CD4-positive, alpha-beta T cell treated with Interleukin-15 for 4 hours (primary cell): ENCODE measurements at places on chromosomes 6 and 20.

GRCh38 chr6:131175564-131175963, 40.3 kb downstream of the AKAP7 start:
- no peak for DNase-seq

GRCh38 chr6:89145956-89146717, at the start of gene PM20D2:
Gene PM20D2, plus strand, starts transcription at chr6:89146055. Its CDS starts 90 bp downstream, at chr6:89146145.
- peak; percentile 56 for DNase-seq

DNA sequence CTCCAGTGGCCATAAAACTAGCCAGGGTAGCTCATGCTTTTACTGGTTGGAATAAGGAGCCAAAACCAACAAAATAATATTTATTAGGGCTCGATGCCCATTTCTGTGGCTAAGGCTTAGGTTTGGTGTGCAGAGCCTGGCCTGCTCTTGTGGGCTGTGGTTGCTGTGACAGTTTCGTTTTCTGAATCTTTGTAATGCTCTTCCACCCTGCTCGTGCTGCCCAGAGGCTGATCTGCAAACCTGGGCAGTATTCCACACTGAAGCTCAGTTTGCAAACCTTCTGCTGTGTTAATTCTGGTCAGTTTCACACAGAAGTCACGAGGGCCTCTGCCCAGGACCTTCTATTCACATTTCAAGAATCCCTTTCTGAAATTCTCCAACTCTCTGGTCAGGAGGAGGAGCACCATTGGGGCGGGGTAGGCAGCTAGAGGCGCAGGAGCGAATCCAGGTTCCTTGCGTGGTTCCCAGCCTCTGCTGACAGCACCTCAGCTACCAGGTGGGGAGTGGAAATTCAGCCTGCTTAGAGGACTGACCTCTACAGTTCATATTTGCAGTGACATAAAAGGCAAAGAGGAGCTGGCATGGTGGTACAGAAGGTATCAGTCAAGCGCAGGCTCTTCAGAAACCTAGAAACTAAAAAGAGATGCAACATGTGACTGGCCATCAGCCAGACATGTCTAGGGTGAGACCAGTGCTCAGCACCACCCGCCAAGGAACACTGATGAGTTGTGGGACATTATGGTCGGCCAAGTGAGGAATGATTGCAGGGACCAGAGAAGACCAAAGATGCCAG, 14.3 kb upstream of the C20orf144 start:
- DNase-seq, result no peak

DNA sequence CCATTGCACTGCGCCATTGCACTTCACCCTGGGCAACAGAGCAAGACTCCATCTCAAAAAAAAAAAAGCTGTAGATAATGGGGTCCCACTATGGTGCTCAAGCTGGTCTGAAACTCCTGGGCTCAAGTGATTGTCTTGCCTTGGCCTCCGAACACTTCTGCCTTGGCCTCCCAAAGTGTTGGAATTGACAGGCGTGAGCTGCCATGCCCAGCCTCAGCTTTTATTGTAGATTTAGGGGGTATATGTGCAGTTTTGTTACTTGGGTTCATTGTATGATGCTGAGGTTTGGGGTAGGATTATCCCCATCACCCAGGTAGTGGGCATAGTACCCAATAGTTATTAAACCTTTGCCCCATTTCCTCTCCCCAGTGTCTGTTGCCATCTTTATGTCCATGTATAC, 11.4 kb downstream of the HSPA1B start:
- DNase-seq, result no peak

DNA sequence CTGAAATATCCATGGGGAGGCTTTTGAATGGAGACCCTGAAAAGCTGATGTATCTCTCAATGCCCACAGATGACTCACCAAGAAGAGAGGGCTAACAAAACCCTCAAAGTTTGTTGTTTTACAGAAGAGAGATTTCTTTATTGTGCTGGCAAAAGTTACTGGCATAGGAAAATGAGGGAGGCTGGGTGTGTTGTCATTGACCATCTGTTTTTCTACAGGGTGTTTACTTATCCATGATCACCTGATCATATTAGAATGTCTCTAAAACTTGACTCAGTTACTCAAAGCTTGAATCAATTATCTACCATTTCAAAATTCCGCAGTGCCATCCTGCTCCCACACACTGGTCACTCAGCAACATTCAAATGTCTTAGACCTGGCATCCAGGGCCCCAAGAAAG, 9.8 kb downstream of the NCOA6 start:
- no peak for DNase-seq

DNA sequence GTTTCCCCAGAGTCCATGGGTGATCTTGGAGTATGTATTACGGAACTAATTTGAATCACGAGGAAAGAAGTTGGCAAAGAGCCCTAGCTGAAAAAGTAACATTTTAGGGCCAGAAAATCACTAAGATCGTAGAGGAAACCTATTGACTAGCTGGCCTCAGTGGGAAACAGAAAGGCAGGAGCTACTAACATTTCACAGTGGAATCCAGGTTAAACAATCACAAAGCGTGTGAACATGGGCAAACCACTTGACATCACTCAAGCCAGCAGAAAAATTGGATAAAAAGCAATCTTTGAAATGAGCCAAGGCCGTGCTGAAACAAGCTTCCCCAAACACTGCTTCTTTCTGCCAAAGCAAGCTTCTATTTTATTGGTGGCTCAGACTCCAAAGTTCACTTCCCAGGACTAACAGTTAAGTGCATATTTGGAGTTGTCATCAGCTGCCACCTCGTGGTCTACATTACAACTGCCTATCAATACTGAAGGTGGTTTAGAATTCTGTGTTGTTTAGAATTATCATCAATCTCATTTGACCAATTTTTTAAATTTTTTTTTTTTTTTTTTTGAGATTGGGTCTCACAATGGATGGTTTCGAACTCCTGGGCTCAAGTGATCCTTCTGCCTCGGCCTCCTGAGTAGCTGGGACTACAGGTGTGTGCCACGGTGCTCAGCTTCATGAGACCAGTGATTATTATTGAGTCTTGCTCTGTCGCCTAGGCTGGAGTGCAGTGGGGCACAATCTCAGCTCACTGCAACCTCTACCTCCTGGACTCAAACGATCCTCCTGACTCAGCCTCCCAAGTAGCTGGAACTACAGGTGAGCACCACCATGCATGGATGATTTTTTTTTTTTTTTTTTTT, 10.6 kb downstream of the RPS10 start:
- DNase-seq, result peak; percentile 52

GRCh38 chr6:147954938-147955337, 387.7 kb upstream of the SASH1 start:
- no peak for DNase-seq

DNA sequence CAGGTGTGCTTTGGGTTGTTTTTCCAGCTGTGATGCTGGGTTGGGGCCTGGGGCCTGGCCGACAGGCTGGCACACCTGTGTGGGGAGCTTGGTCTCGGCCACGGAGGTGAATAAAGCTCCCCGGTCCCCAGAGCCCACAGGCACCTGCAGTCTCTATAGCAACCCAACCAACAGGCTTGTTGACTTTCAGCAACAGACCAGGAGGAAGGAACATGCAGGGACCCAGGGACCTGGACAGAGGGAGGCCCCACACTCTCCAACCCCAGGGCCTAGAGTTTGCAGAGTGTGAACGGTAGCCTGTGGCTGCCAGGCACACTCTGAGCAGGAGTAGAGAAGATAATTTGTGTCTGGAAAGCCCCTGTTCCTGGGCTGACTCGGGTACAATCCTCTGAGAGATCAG, 14.6 kb upstream of the SYNJ2 start:
- no peak for DNase-seq

- no peak for DNase-seq
Measured at GRCh38 chr20:55269913-55270312, 735.4 kb downstream of the CBLN4 start.

GRCh38 chr6:140058863-140059262, 684.4 kb upstream of the CITED2 start:
- no peak for DNase-seq

DNA sequence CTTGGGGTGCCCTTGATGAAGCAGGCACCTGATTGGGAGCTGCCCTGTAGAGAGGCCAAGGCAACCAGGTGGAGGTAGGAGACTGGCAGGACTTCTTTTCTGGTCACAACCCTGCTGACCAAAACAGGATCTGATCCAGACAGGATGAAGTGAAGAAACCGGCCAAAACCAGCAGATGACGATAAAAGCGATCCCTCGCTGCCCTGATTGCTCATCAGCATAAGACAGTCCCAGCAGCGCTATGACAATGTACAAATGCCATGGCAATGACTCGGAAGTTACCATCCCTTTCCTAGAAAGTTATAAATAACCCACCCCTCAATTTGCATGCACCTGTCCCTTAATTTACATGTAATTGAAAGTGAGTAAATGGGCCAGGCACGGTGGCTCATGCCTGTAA, 88.4 kb upstream of the PDE10A start:
- DNase-seq, result no peak

DNA sequence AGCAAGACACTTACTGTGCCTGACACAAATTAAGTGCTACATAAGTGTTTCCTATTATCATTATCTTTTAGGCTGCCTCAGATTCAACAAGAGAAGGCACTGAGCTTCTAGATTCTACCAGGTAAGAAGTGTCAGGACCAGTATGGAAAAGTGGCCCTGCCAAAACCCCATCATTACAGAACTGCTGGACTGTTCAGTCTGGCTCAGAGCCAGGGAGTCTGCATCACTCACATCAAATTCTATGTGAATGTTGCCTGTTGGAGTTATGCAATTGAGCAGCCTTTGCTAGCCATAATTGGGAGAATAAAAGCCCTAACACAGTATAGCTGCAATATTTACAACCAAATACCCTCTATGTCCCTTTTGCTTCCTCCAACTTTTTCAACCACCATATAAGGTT, 70.9 kb downstream of the ATG5 start:
- DNase-seq, result no peak

DNA sequence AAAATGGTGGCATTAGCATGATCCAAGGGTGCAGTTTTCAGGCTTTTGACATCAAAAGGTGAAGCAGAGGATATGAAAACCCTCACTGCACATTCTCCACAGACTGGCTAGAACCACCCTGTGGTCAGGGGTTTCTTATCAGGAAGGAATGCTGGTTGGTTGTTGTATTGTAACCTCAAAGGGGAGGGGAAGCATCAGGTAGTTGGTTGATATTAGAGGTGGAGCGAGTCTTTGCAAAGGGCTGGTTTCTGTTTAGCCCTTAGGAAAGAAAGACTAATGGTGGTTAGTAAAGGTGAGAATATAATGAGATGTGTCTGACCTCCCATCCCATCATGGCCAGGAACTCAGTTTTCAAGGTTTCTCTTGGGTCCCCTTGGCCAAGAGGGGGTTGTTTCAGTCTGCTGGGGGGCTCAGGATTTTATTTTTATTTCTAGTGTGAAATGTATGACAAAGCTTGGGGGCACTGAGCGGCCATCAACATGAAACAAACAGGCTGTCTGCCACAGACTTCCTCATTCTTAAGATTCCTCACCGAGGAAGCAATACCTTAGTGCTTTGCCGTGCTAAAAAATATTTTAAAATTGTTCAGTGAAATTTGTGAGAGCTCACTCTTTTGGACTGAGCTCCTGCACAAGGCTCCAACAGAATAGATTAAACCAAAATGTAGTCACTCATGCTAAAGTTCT, 47.5 kb upstream of the PROKR2 start:
- DNase-seq, result no peak

DNA sequence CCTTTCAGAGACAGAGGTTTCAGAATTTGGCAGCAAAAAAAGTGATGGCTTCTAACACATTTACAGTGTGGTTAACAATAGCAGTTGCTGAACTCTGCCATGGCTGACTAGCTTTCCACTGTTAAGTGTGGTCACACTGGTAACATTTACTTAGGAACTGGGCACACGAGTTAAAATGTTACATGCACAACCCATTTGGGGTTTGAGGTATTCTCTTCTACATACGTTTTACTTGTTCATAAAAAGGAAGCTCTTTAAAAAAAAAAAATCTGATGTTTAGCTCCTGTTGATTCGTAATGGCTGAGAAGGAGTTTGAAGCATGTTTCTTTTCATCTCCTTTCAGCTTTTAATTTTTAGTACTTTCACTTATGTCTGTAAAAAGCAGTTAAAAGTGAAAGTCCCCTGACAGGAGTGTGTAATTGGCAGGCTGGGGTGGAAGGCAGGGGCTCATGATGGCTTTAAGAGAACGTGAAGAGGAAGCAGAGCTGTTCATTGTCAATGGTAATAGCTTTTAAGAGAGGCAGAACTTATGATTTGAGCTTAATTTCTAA, 245.9 kb downstream of the FARS2 start:
- DNase-seq, result no peak
